Tibial artery (tissue), 4 donors: ENCODE measurements at places on chromosomes 4 and X.

DNA sequence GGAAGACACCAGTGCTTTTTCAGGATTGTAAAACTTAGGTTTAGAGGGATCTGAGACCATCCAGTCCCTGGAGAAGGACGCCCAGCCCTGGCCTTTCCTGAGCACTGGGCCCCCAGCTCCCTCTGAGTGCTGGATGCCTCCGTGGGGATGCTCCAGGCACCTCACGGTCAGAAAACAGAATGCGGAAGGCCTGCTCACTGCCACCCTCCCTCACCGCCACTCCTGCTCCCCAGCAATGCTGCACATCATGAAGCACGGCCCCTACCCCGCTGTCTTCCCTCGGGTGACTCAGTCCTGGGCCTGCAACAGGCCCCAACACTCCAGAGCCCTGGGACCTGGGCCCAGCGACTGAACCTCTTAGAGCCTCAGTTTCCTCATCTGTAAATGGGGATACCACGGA, 26.2 kb downstream of the ABLIM2 start:
- no peak for DNase-seq
- no peak overlapping the region for H3K4me3 ChIP-seq
- H3K4me1 ChIP-seq: no peaks in the 10 kb centered on the region
- no peaks in the 10 kb centered on the region for H3K36me3 ChIP-seq
- H3K27me3 ChIP-seq: no peaks in the 10 kb centered on the region

DNA sequence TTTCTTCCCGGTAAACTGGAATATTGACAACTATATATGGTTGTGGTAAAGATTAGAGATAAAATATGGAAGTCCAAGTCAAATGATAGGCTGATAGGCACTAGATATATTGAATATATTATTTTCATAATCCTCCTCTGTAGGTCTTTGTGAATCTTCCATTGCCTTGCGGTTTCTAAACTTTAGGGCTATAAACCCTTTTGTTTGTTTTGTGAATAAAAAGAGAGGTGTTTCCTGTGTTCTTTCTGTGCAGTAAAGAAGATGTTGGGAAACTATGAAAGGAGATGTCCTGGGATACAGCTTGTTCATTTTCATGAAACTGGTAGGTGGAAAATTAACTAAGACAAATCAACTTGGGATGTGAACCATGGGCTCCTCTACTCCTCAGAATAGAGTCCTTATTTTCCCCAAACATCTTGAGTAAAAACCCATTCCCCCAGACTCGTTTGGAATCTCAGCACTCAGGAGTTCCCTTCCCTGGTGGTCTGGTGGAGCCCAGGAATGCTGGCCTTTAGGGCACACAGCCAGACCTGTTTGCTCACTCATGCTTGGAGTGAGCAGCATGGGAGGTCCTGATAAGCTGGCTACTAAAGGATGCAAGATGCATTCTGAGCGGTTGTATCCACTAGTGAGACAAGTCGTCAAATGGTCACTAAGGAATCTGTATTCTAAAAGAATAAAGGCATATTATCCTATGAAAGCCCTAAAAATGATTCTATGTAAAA, 22.2 kb downstream of the PRDM8 start:
- H3K36me3 ChIP-seq: no peaks in the 10 kb centered on the region
- no peaks in the 10 kb centered on the region for H3K27me3 ChIP-seq
- DNase-seq: no peak

DNA sequence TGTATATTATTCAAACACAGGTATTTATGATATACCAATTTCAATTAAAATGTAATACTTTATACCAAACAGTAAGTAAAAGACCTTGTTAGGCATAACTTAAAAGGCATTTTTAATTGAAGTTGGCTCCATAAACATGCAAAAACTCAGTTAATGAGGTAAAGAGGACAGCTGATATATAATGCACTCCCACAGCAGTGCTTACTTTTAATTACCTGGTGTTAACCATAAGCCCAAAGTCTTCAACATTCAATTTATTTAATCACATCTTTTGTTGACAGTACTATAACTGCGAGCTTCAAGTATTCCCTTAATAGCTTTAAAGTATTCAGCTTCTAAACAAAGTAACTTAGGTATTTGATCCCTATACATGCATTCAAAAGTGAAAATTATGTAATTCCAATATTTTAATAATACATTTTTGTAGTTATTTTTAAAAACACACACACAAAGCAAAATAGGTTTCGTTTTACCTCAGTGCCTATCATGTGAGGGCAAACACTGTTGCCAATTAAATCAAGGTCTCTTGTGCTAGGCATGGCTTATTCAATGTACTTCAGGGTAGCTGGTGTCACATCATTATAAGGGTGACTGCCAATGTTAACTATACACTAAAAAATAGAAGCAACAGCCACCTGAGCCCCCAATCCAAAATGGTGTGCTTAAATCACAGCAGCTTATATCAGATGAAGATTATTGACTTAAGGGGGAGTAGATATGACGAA, 197.1 kb downstream of the LRBA start:
- H3K4me1 ChIP-seq: no peaks in the 10 kb centered on the region
- DNase-seq: no peak
- H3K4me3 ChIP-seq: no peak overlapping the region
- no peak overlapping the region for H3K27ac ChIP-seq
- no peaks in the 10 kb centered on the region for H3K27me3 ChIP-seq
- H3K36me3 ChIP-seq: peaks cover 3% of the 10 kb centered on the region

DNA sequence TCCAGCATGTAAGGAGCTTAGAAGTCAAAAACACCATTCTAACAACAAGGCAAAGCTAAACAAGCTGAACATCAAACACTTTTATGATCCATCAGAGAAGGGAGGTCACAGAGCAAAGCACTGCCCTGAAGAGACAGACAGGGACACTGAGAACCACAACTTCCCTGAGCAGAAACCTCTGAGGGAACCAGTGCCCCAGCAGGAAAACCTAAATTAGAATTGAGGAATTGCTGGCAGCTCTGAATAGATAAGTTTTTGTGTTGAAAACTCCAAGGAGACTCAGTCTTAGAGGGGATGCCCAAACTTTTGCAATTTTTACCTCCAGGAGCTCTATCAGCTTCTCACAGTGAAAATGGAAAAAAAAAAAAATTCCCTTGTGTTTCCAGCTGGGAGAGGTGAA, 83.0 kb upstream of the MAPK10 start:
- no peak overlapping the region for H3K4me3 ChIP-seq
- H3K36me3 ChIP-seq: no peaks in the 10 kb centered on the region
- no peak overlapping the region for H3K27ac ChIP-seq
- no peaks in the 10 kb centered on the region for H3K4me1 ChIP-seq
- no peaks in the 10 kb centered on the region for H3K27me3 ChIP-seq
- no peak for DNase-seq

DNA sequence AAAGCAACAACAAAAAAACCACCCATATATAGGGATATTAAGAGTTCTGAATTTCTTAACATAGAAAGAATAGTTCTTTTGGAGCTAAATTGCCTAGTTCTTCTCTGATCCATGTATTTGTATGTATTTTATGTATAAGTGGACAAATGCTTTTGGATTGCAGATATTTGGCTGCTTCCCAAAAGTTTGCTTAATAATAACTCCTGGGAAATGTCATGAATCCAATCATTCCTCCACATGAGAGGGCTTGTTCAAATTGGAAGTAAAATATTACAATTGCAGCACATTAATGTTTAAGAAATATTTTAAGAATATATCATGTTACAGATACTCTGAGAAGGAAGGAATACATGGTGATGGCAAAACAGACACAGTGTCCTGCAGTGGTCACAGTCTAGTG, 71.5 kb upstream of the PAGE3 start:
- DNase-seq: no peak
- H3K27ac ChIP-seq: no peak overlapping the region
- no peaks in the 10 kb centered on the region for H3K27me3 ChIP-seq
- H3K4me1 ChIP-seq: no peaks in the 10 kb centered on the region
- no peak overlapping the region for H3K4me3 ChIP-seq

GRCh38 chr4:6175426-6175825, 24.9 kb downstream of the JAKMIP1 start:
- no peaks in the 10 kb centered on the region for H3K36me3 ChIP-seq
- no peak for DNase-seq
- no peak overlapping the region for H3K4me3 ChIP-seq
- H3K27ac ChIP-seq: no peak overlapping the region

- no peak overlapping the region for H3K4me3 ChIP-seq
- H3K27ac ChIP-seq: no peak overlapping the region
- no peak for DNase-seq
- no peaks in the 10 kb centered on the region for H3K36me3 ChIP-seq
- no peaks in the 10 kb centered on the region for H3K4me1 ChIP-seq
These were observed 149.0 kb downstream of the PHF8 start for GRCh38 chrX:53895270-53895669.

- H3K27ac ChIP-seq: no peak overlapping the region
- no peak overlapping the region for H3K4me3 ChIP-seq
- no peaks in the 10 kb centered on the region for H3K36me3 ChIP-seq
- H3K27me3 ChIP-seq: peaks cover 5% of the 10 kb centered on the region
These were observed 88.1 kb downstream of the NPFFR2 start for GRCh38 chr4:72119946-72120345.

DNA sequence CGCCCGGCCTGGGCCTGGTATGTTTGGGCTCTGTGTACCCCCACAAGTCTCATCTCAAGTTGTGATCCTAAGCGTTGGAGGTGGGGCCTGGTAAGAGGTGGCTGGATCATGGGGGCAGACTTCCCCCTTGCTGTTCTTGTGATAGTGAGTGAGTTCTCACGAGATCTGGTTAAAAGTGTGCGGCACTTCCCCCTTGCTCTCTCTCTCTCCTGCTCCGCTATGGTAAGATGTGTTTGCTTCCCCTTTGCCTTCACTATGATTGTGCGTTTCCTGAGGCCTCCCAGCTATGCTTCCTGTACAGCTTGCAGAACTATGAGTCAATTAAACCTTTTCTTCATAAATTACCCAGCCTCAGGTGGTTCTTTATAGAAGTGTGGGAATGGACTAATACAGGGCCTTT, 53.0 kb downstream of the CHST7 start:
- no peaks in the 10 kb centered on the region for H3K27me3 ChIP-seq
- no peaks in the 10 kb centered on the region for H3K36me3 ChIP-seq
- no peak overlapping the region for H3K4me3 ChIP-seq
- DNase-seq: no peak

DNA sequence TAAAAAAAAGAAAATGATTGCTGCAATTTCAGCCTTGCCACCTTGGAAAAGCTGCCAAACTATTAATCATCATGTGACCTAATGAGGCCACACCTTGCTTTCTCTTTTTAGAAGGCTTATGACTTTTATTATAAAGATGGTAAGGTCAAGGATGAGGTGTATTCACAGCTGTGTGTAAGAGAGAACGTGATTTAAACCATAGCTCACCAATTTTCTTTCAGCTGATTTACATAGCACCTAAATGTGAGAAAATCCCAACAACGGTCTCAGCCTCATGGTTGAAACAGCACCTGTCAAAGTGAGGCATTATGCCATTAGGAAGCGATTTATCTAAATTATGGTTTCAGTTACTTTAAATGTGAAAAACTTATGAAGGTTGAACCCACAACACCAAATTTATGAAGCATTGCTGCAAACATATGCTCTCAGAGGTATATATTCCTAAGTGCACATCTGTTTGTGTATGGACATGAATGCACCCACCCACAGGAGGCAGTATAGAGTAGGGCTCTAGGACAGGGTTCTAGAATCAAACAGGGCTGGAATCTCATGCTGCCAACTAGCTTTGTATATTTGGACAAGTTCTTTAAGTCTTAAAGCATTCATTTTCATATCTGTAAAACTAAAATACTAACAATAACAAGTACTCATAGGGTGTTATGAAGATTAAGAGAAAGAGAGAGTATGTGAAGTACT, 40.7 kb downstream of the ANXA3 start:
- no peak overlapping the region for H3K27ac ChIP-seq
- no peak overlapping the region for H3K4me3 ChIP-seq
- no peaks in the 10 kb centered on the region for H3K36me3 ChIP-seq
- no peak for DNase-seq
- H3K27me3 ChIP-seq: no peaks in the 10 kb centered on the region

GRCh38 chrX:120753413-120754251, 122.0 kb downstream of the CT47B1 start:
- no peak for DNase-seq
- H3K27ac ChIP-seq: no peak overlapping the region
- no peak overlapping the region for H3K4me3 ChIP-seq
- no peaks in the 10 kb centered on the region for H3K27me3 ChIP-seq
- no peaks in the 10 kb centered on the region for H3K4me1 ChIP-seq
- H3K36me3 ChIP-seq: no peaks in the 10 kb centered on the region
